ENCODE measurements at places on chromosomes 6 and 20. TPM values are rescaled to one million over a fixed set of nuclear protein-coding genes. Genes with fewer than 3 reads are reported as not detected.

GRCh38 chr6:17417817-17418216, 24.4 kb downstream of the CAP2 start:
- peak; percentile 89 for DNase-seq

DNA sequence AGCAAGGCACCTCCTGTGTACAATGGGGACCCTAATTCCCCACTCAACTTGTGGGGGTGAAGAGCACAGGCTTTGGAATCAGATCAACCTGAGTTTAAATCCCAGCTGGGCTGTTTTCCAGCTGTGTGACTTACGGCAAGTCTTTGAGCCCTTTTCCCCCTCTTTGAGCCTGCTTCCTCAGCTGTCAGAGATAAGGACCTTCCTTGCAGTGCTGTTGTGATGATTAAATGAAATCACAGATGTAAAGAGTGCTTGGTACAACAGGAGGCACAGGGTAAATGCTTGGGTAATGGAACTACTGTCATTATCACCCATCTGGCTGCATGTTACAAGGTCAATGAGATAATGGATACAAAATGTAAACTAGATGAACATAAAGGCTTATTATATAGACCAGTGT, 3.2 kb downstream of the SNX21 start:
- DNase-seq: no peak

DNA sequence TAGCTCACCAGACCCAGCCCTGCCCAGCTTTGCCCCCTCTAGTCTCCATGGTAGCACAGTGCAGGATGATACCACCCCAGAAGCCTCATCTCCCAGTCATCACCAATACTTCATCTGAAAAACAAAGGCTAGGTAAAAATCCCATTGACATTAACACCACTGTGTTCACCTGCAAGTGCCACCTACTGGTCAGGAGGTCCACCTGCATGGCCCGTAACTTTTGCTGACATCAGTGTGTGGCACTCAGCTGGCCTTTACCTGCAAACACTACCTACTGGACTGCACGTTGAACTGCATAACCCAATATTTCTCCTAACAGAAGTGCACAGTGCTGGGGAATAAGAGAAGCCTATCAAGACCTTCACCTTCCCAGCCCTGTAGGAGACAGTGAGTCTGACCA, 234.7 kb upstream of the ADGRB3 start:
- DNase-seq: no peak

The OR2B6 gene
- polyA plus RNA-seq: not detected

- DNase-seq: no peak
These were observed 92.0 kb downstream of the TTLL2 start for GRCh38 chr6:167416676-167417430.

GRCh38 chr6:12291839-12292604, 1.9 kb downstream of the EDN1 start:
- no peak for DNase-seq

GRCh38 chr20:47659904-47660601, 125.2 kb downstream of the SULF2 start:
- DNase-seq: no peak

DNA sequence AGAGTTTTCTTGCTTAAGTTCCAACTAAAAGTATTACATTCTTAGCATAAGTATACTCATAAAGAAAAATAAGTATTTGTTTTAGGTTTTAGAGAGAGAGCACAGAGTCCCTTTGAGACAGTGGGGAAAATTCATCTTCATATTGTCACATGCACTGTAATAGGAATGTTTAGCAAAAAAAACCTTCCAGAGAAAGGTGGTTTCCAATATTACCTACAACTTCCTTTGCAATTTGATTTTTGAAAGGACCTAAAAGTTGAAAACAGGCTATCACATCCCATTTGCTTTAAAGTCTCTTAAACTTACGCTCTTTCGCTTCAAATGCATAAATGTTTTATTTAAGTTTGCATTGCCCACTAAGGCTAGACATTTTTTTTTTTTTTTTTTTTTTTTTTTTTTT, 86.4 kb downstream of the OPRM1 start:
- no peak for DNase-seq

DNA sequence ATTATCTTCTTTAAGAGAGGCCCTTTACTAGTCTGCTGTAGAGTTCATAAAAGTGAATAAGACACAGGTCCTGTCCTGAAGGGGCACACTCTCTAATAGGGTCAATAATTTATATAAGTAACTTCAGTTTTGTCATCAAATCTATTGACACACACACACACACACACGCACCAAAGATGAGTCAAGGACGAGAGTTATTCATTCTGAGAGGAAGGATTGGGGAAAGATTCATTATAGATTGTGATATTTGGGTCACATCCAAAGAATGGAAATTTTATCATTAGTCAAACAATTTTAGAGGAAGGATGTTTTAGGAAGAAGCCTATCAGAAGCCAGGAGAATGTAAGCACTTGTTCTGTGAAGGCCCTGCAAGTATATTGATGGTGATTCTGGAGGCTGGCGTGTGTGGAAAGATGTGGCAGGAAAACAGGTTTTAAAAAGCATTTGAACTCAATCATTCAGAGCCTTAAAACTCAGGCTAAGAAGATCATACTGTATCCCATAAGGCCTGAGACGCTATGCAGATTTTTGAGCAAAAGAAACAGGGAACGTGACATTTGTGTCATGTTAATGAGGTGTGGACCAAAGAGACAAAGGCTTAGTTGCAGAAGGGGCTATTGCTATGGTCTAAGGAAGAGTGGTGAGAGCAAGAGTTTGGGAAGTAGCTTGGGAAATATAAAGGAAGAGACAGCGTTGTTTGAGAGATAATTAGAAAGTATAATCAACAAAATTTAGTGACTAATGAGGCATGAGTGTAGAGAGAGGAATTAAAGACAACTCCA, 161.4 kb upstream of the PREP start:
- no peak for DNase-seq

The SMIM29 gene
- 29.5 TPM for polyA plus RNA-seq

DNA sequence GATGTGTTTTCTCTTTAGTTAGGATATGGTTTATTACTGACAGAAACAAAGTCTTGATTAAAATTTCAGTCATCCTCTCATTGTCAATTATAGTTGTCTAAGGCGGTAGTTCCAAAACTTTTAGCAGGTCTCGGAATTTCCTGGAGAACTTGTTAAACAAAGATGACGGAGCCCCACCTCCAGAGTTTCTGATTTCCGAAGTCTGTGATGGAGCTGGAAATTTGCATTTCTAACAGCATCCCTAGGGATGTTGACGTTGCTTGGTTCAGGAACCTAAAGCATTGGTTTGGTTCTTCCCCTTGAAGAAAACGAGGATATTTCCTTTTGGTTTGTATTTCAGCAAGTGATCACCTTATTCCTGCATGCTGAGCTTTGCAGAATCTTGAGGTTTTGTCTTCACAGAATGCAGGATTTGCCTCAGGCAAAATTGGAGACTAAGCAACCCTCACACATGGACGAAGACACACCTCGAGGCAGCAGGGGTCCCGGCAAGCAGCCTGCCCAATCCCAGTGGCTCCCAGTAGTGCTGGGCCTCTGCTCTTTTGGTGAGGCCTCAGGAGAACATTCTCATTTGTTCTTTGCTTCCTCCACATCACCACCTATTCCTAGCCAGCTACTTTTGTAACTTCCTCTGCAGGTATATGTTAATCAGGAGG, 187.1 kb upstream of the PHACTR1 start:
- no peak for DNase-seq

DNA sequence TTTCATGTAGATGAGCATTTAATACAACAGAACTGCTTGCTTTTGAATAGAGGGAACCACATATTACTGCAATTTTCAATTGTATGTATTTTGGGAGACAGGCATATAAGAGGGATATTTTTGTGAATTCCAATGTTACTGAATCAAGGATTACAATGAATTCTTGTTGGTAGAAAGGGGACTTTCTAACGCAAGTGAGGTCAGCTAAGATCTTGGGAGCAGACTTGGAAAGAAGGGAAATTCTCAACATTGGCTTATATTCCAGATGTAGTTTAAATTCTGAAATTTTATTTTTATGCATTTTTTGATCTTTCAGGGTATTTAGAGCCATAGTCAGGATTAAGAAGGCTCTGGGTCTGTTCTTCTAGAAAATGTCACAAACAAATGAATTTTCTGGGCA, 43.3 kb upstream of the CTAGE9 start:
- DNase-seq: no peak

The BTNL2 gene
- not detected for polyA plus RNA-seq

DNA sequence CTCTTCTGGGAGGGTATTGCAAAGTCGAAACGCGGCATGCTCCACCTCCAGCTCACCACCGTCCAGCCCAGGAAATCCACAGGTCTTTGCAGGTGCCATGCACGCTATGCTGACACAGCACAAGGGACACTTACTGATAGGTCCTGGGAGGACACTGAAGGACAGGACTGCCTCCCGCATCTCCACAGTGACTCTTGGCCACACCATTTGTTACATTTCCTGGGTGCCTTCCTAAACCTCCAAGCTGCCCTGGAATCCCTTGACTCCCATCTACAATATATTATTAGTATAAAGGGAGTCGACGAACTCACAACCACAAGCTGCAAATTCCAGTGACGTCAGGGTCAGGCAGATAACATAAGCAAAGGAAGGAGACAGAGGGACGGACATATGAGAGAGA, 106.9 kb downstream of the JPH2 start:
- no peak for DNase-seq

DNA sequence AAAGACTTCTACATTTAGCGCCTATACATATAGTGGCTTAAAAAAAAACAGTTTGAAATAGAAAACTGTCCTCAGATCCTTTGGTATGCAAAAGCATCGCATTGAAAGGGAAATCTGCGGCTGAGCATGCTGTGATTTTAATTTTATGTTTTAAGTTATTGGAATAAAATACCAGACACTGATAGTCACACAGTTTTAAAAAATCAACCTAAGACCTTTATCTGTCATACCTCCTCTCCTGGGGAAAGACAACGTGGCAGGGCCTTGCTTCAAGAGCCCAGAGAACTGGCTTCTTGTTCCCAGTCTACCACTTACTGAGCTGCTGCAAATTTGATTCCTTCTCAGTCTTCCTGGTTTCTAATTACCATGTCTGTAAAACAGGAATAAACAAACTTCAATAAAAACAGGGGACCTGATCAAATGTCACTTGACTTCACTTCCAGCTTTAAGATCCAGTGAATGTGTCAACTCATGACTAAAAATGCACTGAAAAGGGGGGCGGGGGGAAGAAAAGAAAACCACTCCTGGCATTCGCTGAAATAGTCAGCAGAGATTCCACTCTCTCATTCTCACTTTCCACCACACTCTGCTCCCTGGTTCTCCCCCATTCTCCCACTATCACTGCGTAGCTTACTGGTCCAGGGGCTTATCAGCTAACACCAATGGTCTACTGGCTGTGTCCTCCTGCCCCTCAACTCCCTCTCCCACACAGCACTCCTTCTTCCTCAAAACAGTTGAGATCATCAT, 494.7 kb upstream of the MARCKS start:
- DNase-seq: no peak

DNA sequence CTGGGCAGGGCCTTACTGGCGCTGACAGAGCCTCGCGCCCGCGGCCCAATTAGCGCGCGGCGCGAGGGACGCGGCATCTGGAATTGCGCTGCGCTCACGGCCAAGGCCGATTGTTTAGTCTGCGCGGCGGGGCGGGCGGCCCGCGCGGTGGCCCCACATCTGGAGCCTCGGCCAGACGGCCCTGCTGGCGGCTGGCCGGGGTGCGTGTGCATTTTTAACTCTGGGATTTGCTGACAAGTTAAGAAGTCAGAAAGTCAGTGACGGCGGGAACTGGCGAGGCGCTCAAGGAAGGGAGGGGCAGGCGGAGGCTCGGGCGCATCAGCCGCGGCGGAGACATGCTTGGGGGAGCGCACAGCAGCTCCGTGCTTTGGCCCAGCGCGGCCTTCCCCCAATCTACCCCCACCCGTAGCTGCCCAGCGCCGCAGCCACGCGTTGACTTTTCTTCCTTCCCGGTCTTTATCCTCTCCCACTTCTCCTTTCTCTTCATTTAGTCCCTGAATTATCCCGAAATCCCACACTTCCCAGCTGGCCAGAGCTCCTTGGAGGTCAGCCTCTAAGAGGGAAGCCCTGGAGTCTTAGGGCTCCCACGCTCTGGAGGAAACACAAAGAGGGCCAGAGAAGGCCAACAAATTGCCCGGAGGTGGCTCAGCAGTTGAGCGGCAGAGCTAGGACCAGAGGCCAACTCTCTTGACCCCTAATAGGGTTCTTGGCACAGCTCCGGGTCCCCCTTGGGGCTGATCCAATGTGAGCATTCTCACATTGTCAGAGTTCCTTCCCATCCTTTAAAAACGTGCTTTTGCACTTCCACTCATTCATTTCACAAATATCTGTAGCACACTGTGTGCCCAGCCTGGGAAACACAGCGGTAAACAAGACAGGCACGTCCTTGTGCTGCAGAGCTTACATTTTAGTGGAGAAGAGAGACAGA, 40.8 kb upstream of the FOXP4 start:
- DNase-seq: peak; percentile 62

Data from BJ (cell line).